ENCODE measurements at places on chromosomes 7 and 10.

- no peak for DNase-seq
Measured at GRCh38 chr10:43153901-43154300, 15.7 kb downstream of the CSGALNACT2 start.

- no peak for DNase-seq
Measured at GRCh38 chr7:65820287-65820950, 52.5 kb upstream of the VKORC1L1 start.

- no peak for DNase-seq
Measured at GRCh38 chr10:44948642-44949041, 11.0 kb upstream of the RASSF4 start.

GRCh38 chr7:103727982-103728610 lies 261.4 kb downstream of the RELN start:
- DNase-seq: no peak

GRCh38 chr10:15585303-15585715 lies 134.4 kb downstream of the ITGA8 start:
- peak; percentile 65 for DNase-seq

GRCh38 chr7:31906479-31907171 lies 163.6 kb downstream of the PDE1C start:
- no peak for DNase-seq

- no peak for DNase-seq
Measured at GRCh38 chr7:22173685-22174573, 183.0 kb downstream of the RAPGEF5 start.

- no peak for DNase-seq
Measured at GRCh38 chr7:38327637-38328036, 54.2 kb upstream of the TARP start.

DNA sequence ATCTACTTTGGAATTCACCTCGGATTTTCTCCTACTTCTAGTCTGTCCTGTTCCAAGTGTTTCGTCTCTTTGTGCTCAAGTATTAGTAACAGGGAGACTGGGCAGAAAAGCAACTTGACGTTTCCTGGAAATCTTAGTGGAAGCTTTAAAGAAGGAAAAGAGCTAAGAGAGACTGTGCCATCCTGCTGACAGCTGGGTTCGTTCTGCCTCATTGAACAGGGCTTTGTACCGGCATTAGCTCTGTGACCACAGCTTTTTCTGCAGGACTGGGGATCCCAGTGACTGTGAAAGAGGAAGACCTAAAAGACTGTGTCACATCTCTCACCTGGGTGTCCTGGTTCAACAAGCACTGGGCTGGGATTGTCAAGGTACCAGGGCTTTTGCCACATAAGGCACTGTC lies 70.8 kb upstream of the CDCA7L start:
- DNase-seq: no peak

DNA sequence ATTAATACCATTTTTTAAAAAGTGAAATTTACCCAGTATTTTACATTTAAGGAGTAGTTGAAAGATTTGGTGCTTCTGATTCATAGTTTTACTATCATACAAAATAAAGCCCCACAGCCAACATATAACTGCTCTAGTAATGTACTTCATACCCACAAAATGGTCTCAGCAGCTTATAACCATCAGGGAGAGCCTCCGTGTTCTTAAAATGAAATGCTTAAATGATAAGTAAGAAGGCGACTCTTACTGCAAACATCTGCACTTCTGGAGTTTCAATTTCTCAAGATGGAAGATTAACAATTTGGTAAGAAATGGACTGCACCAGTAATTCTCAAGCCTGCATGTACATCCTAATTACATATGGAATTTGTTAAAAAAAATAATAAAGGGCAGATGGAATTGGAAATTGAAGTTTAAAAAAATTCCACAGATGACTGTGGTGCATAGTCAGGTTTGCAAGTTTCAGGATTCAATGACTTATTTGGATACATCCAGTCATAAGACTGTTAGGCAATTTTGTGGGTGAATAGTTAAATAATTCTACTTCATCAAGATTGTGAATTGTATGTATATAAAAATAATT lies 461.0 kb downstream of the KIF20B start:
- no peak for DNase-seq

- peak; percentile 68 for DNase-seq
Measured at GRCh38 chr10:43689618-43689954, 40.9 kb upstream of the ZNF32 start.

DNA sequence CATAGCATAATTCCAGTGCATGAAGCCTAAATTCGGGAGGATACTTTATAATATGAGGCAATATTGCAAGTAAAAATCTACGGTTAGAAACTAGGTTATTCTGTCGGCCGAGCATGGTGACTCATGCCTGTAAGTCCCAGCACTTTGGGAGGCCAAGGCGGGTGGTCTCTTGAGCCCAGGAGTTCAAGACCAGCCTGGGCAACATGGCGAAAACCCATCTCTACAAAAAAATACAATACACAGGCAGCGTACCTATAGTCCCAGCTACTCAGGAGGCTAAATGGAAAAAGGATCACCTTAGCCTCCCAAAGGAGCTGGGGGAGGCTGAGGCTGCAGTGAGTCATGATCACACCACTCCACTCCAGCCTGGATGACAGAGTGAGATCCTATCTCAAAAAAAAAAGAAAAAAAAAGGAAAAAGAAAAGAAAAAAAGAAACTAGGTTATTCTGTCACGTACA lies 14.2 kb downstream of the SKAP2 start:
- no peak for DNase-seq

DNA sequence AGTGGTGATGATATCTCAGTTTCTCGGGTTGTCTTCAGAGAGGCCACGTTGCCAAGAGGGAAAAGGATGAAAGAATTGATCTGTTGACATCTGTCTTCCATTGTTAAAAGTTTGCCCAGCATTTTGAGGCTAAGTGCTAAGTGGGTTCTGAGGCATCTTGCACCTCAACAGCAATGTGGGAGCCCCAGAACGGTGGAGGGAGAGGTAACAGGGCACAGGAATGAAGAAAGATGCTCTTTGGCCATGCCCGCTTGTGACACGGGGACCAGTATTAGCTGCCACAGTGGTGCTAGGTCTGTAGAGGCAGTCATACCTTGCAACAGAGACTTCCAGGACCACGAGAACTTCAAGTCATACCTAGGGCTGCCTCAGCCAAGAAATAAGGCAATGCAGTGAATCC lies 106.6 kb upstream of the NUPR2 start:
- DNase-seq: no peak

GRCh38 chr10:71623098-71623985 lies 96.2 kb downstream of the C10orf105 start:
- DNase-seq: no peak

GRCh38 chr7:73832806-73833205 lies 2.0 kb downstream of the CLDN4 start:
- DNase-seq: no peak

DNA sequence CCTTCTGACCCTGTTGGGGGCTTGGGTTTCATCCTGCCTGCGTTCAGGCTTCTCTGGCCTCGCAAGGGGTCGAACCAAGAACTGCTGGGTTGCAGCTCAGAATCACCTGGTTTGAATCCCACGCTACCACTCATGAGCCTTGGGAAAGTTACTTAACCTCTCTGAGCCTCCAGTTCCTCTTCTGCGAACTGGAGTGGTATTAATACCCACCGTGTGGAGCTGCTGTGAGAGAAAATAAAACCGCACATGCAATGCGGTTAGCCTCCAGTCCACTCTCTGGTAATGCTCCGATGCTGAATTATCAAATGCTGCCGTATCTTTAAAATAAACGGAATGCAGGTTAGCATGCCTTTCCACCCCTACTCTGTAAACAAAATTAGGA lies 171.9 kb downstream of the ARHGAP12 start:
- no peak for DNase-seq

DNA sequence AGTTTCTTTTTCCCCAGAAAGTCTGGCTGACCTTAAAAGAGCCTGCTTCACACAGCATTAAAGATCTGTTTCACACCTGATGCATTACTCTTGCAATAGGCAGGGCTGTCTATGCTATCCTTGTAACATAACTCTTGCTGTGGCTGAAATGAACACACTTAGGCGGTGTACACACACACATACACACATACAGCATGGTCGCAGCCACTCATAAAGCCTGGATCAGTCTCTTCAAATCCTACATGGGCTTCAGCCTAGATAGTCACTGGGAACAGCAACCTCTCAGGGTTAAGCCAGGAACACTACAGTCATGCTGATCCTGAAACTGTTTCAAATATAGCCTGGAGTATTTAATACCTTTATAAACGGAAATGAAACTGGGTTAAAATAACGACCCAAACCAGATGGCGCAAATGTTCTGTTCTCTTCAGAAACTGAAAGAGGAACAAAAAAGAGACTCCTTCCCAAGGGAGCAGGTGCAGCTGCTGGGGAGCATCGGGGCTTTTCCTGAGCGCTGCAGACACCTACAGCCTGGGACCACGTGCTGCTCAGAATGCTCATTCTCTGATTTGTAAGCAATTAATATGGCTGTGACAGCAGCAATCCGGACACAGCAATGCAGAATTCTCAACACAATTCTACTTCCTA lies 61.0 kb upstream of the SFMBT2 start:
- DNase-seq: no peak

- DNase-seq: no peak
Measured at GRCh38 chr10:29795850-29796249, 161.1 kb upstream of the SVIL start.

GRCh38 chr7:157445956-157446295 lies 109.1 kb downstream of the DNAJB6 start:
- no peak for DNase-seq

- no peak for DNase-seq
Measured at GRCh38 chr10:106038246-106038645, 1126.3 kb downstream of the SORCS1 start.

- DNase-seq: no peak
Measured at GRCh38 chr7:133688483-133689239, 435.8 kb downstream of the EXOC4 start.

DNA sequence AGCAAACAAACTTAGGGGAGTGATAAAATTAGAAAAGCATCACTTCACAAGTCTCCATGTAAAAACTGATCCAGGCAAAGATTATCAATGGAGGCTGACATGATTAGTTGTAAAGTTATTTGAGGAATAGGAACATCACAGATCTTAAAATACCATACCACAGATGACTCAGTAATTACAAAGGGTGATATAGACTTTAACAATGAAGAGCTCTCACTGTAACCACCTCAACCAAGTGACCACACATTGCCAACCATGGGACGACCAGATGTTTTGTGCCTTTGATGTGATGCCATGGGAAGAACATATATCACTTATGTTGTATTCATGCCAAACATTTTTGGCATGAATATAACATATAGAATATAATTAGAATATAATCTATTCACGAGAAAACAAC lies 11.7 kb downstream of the AASS start:
- DNase-seq: no peak

- DNase-seq: no peak
Measured at GRCh38 chr10:121497513-121498470, 100.5 kb downstream of the FGFR2 start.

GRCh38 chr10:132201111-132201969 lies 14.6 kb downstream of the DPYSL4 start:
- DNase-seq: no peak

- DNase-seq: no peak
Measured at GRCh38 chr7:46603296-46603752, 682.3 kb upstream of the IGFBP3 start.

GRCh38 chr10:29714096-29714874 lies 79.5 kb upstream of the SVIL start:
- no peak for DNase-seq

DNA sequence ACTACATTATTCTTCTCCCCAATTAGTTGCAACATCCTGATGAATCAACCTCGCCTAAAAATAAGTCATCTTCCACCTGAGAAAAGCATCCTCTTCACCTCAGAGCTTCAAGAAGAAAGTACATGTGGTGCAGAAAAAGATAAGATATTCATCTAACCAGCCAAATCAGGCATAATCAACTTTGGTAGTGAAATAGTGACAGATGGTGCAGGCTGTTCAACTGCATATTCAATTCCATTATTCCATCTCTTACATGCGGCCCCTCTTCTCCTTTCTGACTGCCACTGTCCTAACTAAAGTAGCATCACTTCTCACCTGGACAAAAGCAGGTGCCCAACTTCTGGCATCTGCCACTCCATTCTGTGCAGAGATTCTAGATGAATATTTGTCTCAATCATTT lies 148.4 kb upstream of the STEAP1 start:
- DNase-seq: no peak

DNA sequence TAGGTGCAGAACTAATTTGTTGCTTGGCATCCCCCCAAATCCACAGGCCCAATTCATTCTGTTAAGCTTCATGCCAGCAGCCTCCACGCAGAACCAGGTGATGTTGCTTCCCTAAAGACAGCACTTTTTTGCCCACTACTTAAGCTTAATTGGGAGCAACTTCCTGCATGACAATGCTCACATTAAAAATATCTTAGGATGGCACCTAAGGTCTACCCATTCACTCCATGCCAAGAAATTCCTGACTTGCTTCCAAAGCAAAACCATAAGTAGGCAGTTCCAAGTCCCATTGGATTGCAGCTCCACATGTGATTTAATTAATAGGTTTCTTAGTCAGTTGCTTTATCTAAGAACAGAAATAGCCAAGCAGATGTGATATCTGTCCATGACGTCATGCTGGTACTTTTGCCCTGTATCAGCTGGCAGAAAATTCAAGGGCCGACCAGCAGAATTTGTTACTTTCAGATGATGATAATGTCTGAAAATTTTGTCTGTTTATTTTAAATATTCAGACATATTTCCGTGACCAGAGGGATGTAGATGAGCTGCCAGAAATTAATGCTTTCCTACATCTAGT lies 325.5 kb downstream of the LHFPL3 start:
- no peak for DNase-seq

DNA sequence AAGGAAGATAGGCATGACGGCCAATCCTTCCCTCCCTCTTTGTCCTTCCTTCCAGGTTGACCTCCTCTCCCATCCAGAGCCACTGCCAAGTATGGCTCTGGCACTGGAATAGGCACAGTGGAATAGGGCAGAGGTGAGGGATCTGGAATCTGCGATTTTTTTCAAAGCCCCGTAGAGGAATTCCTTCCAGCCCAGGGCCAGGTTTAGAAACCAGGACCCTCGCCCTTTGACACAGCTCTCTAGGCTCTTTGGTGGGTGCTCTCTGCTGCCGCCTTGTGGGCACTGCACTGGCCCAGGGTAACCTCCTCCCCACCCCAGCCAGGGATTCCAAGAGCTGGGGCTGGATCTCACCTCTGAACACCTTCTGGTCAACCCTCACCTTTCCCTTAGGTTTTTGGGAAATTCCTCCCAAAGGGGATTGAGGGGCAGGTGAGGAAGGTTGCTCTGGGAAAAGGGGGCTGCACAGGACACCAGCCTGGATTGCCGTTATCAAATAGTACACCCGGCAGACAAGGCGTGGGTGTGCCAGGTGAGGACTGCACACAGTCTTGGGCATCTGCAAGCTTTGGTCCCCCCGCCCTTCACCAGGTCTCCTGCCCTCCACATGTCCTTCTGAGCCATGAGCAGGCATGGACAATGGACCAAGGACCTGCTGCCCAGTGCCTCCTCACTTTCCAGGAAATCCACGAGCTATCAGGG lies 22.8 kb downstream of the C10orf105 start:
- no peak for DNase-seq

- no peak for DNase-seq
Measured at GRCh38 chr7:40502359-40502758, 367.6 kb downstream of the SUGCT start.

DNA sequence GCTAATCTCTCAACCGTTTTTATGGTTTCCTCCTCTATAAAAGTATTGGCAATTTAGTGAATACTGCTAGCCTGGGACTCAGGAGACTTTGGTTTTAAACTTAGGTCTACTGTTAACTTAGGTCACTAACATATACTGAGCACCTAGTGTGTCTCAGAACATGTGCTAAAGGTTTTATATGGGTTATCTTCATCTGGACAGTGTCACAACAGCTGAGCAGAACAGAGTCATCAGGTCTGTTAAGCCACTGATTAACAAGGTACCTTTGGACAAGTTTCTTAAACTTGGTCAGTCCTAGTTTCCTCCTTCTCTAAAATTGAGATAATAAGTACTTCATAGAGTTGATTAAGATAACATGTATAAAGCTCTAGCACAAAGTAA lies 30.6 kb downstream of the NET1 start:
- DNase-seq: no peak

Data from right hindlimb (tissue), 1 donor.